ENCODE measurements at places on chromosomes 13 and 19. TPM values are rescaled to one million over a fixed set of nuclear protein-coding genes. Genes with fewer than 3 reads are reported as not detected.

Gene ZNF793
- total RNA-seq, result 0.32 TPM

Gene ZNF492
- total RNA-seq, result 0.65 TPM

Gene FFAR2
- total RNA-seq, result not detected

Gene CYP2S1
- total RNA-seq, result 0.49 TPM

Gene FREM2
- under 0.01 TPM for total RNA-seq

Gene NECTIN2
- total RNA-seq, result 167 TPM

Gene ATP8A2
- total RNA-seq, result under 0.01 TPM

Gene ENOX1
- total RNA-seq, result under 0.01 TPM

Gene ANGPTL8
- not detected for total RNA-seq

Gene NLRP12
- 4.2 TPM for total RNA-seq

Gene OR10H1
- total RNA-seq, result not detected

Gene TPRX2
- total RNA-seq, result not detected

Gene OR7D2
- total RNA-seq, result not detected

Gene KLHL1
- not detected for total RNA-seq

Gene CDC42EP5
- 53.5 TPM for total RNA-seq

Gene LGALS14
- not detected for total RNA-seq

Gene LSR
- total RNA-seq, result 1.1 TPM

Gene FGF21
- total RNA-seq, result not detected

Gene LGALS7
- total RNA-seq, result not detected

Gene NLRP7
- total RNA-seq, result not detected

Gene CDX2
- not detected for total RNA-seq

Gene GSX1
- total RNA-seq, result not detected

Gene FGF22
- total RNA-seq, result not detected
